ENCODE measurements at places on chromosomes 6 and 20.

DNA sequence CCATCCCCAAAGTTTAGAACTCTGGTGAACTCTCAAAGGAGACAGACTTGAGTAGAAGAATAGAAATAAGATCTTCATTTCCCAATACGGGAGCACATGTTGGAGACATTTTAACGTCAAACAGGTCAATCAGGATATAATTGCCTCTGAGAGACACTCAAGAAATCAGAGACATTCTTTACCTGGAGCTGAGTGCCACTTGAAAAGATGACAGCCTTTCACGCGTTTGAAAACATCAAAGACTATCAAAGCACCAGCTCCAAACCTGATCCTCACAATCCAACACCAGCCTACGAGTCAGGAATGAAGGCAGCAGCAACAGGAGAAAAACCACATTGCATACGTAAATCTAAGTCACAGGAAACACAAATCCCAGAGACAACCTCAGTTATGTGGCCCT, 571.5 kb upstream of the CDH4 start:
- no peak for DNase-seq

DNA sequence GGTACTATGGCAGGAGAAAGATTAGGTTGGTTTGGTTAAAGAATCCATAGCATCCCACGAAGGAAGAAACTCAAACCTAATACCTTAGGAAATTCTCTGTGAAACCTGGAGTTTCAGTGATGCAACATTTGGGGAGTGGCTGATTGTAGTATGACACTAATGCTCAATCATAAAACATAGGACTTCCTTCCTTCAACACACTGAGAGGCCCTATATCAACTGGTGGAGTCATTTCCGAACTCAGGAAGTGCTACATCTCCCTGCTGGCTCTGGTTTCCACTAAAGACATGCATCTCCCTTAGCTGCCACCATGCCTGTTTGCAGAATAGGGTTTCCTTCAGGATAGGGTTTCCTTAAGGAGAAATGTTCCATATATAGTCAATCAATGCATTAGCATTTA, 5.2 kb upstream of the MANEA start:
- no peak for DNase-seq

DNA sequence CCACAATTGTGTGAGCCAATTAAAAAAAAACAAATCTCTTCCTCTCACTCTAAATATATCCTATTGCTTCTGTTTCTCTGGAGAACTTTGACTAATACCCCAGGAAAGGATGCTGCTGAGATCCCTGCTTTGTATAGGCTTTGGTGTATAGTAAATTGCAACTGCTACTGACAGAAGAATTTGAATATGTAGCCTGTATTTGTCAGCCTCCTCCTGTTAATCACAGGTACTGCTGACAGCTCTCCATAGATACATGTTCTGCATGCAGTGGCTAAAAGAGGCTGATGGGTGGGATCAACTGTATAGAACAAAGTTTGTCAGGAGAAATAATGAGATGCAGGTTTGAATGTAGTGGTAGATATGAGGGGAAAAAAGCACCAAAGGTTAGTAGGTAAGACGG, 95.0 kb downstream of the ARHGAP18 start:
- DNase-seq: no peak

- DNase-seq: no peak
Measured at GRCh38 chr6:40922281-40922680, 116.7 kb downstream of the UNC5CL start.

DNA sequence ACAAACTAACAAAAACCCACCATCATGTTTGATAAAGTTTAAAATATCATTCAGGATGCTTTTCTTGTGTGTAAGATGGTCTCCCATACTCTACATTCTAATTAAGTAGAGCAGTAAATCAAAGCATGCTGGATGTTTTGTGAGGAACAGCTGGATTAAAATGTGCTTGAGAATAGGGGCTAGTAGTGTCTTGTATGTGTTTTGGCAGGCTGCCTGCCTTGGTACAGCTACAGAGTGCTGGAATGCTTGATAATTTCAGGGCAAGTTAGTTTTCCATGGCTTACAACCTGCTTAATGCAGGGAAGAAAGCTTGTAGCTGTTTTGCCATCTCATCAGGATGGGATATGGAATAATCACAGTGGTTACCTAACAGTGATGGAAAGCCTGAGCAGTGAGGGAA, 636.6 kb upstream of the MMS22L start:
- DNase-seq: no peak

GRCh38 chr6:136169394-136170148, 80.5 kb downstream of the MTFR2 start:
- DNase-seq: no peak

DNA sequence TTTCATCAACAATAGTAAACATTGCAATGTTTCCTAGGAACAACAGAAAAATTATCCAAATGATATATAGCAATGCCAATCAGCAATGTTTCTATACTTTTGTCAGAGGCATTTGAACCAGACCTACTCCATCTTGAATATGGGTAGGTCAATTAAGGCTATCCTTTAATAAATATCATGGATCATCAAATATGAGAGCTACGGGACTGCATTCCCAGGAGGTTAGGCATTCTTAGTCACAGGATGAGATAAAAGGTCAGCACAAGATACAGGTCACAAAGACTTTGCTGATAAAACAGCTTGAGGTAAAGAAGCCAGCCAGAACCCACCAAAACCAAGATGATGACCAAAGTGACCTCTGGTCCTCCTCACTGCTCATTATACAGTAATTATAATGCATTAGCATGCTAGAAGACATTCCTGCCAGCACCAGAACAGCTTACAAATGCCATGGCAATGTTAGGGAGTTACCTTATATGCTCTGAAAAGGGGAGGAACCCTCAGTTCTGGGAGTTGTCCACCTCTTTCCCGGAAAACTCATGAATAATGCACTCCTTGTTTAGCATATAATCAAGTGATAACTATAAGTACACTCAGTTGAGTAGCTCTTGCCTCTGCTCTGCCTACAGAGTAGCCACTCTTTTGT, 8.6 kb upstream of the SERPINB6 start:
- no peak for DNase-seq

DNA sequence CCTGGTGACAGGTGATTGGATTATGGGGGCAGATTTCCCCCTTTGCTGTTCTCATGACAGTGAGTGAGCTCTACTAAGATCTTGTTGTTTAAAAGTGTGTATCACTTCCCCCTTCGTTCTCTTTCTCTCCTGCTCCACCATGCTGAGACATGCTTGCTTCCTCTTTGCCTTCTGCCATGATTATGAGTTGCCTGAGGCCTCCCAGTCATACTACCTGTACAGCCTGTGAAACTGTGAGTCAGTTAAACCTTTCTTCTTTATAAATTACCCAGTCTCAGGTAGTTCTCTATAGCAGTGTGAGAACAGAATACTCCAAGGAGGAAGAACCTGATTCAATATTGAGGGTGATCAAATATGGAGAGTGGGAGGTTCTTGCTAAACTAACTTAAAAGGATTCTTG, 724.9 kb downstream of the DOK5 start:
- no peak for DNase-seq

GRCh38 chr6:110946498-110946897, 12.0 kb upstream of the GTF3C6 start:
- DNase-seq: no peak

DNA sequence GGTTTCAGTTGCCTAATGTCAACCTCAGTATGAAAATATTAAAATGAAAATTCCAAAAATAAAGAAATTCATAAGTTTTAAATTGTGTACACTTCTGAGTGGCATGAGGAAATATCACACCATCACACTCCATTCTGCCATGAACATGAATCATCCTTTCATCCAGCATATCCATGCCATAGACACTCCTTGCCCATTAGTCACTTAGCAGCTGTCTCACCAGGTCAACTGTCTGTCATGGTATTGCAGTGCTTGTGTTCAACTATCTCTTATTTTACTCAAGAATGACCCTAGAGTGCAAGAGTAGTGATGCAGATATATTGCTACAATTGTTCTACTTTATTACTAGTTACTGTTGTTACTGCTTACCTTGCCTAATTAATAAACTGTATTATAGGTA, 712.4 kb downstream of the EPHA7 start:
- DNase-seq: no peak

- no peak for DNase-seq
Measured at GRCh38 chr20:31719644-31720485, 2.8 kb downstream of the BCL2L1 start.

GRCh38 chr6:43771210-43771857, 1.3 kb downstream of the VEGFA start:
- DNase-seq: no peak

GRCh38 chr20:57097245-57097915, 169.1 kb downstream of the BMP7 start:
- no peak for DNase-seq

DNA sequence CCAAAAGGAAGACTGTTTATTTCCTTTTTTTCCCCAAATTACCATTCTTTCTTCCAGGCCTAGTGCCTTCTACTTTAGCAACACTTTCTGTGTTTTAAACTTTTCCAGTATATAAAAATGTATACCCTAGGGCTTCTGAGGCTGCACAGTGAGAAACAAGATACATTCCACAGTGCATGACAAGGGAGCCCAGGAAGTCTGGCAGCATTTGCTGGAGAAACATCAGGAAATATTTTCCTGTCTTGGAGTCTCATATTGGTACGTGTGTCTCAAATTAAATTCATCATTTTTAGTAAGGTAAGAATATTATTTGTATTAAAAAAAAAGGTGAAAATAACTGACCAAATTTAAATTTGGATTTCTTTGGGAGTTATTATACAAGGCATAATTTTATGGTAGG, 662.6 kb downstream of the RFPL4B start:
- DNase-seq: no peak

DNA sequence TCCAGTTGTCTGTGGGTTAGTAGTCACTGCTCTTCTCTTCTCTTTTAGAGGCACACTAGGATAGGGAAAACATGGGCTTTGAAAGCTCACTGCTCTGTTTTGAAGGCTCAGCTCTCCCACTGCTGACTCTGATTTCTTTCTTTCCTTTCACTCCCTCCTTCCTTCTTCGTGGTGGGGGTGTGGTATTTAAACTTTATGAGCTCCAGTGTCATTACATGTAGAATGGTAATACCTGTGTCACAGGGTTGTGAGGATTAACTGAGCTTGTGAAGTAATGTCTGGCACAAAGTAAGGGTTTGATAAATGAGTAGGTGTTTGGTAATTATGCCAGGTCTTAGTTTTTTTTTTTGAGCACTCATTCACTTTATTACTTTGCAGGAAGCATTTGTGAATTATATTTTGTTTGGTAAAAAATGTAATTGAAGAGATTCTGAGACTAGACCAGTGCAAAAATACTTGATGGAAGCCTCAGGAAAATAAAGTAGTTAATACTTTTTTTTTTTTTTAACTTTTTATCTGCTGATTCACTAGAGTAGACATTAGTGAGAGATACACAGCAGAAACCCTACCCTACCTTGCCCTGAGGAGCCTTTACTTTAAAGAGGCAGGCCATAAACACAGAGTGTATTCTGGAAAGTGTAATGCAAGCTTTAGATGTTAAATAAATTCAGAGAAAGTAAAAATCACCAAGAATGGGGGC, 17.3 kb downstream of the SMAP1 start:
- DNase-seq: no peak
